ENCODE measurements at places on chromosomes 12 and 14.

GRCh38 chr14:73047808-73048207 lies 10.5 kb upstream of the RBM25 start:
- no peak for DNase-seq

DNA sequence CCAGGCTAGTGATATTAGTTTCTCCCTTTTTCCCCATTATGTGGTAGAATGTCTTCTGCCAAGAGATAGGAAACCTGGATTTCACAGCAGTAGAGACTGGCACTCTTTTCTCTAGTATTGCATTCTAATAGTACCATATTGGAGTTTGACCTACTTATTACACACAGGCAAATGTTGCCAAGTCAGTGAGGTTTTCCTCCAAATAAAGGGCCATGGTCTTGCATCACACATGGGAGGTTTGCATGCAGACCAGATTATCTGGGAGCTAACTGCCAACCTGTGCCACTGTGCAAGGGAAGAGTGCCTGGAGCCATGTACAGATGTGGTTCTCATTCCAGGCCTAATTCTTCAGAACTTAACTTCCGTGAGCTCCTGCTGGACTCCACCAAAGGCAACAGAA lies 113.3 kb downstream of the ANO6 start:
- no peak for DNase-seq

- DNase-seq = no peak
Observed at GRCh38 chr12:113860950-113861349, 105.2 kb downstream of the RBM19 start.

GRCh38 chr14:64082837-64083236 lies 211.3 kb downstream of the ESR2 start:
- no peak for DNase-seq

GRCh38 chr14:59363531-59364226 lies 101.5 kb downstream of the GPR135 start:
- DNase-seq = no peak

DNA sequence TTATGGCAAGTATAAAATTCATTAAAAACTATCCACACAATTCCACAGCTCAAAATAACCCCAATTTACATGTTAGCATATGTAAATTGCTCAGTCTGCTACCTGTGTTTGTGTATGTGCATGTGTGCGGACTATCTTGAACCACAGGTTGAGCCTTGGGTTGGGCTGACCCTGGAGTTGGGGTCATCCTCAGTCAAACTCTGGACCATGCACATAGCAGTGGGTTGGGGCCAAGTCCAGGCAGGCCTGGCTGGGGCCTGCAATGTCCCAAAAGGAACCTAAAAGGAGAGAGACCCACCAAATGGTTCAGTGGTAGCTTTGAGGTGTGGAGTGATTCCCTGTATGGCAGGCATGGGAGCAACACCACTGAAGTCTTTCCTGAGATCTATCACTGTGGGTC lies 156.1 kb downstream of the FOXN3 start:
- no peak for DNase-seq

Measured in D341Med (cell line).